ENCODE measurements at places on chromosomes 7 and 10. TPM values are rescaled to one million over a fixed set of nuclear protein-coding genes. Genes with fewer than 3 reads are reported as not detected.

Gene MACC1
- total RNA-seq, result not detected

DNA sequence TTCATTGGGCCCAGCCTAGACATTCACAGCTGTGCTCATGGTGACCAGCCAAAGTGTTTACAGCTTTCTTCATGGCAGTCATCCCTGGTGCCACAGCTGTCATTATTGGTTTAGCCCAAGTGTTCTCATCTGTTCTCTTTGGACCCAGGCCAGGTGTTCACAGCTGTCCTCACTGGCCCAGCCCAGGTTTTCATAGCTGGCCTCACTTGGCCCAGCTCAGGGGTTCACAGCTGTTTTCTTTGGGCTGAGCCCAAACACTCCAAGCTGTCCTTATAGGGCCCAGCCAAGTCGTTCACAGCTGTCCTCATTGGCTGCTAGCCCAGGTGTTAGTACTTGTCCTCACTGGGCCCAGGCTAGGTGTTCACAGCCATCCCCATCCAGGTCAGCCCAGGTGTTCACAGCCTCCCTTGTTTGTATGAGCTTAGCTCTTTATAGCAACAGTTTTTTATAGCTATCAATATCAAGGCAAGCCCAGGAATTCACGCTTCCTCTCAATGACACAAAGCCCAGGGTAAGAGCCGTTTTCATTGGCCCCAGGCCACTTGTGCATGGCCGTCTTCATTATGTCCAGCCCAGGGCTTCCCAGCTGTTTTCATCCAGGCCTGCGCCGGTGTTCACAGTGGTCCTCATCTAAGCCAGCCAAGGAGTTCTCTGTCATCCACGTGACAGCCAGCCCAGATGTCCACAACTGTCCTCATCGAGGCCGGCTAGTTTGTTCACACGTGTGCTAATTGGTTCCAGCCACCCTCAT, 11.6 kb downstream of the FRG2B start:
- DNase-seq, result peak; percentile 30

GRCh38 chr10:104925232-104925851, 284.3 kb downstream of the SORCS3 start:
- DNase-seq, result peak; percentile 19

Gene IL15RA
- 23.8 TPM for total RNA-seq

DNA sequence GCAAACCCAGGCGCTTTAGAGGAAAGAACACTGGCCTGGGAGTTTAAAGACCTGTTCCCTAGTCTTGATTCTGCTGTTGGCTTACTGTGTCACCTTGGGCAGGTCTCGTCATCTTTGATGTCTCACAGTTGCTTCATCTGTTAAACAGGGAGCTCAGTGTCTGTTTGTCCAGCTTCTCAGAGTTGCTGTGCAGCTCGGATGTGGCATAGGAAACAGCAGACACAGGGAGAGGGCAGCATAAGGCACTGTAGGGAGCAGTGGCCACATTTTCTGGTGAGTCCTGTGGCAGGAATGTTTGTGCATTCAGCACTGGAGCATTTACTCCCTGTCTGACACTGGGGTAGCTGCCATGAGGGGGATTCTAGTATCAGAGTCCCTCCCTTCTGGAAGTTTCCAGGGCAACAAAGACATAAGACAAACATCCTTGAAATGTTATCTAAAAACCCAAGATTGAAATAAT, 2.0 kb downstream of the REPIN1 start:
- DNase-seq, result no peak

Gene KCNIP2
- total RNA-seq, result not detected

Gene XPNPEP1
- total RNA-seq, result 63.4 TPM

Measured in MG63 (cell line).